ENCODE measurements at places on chromosomes 2 and 18.

- no peak for DNase-seq
These were observed 227.5 kb downstream of the TPGS2 start for GRCh38 chr18:36601316-36601715.

DNA sequence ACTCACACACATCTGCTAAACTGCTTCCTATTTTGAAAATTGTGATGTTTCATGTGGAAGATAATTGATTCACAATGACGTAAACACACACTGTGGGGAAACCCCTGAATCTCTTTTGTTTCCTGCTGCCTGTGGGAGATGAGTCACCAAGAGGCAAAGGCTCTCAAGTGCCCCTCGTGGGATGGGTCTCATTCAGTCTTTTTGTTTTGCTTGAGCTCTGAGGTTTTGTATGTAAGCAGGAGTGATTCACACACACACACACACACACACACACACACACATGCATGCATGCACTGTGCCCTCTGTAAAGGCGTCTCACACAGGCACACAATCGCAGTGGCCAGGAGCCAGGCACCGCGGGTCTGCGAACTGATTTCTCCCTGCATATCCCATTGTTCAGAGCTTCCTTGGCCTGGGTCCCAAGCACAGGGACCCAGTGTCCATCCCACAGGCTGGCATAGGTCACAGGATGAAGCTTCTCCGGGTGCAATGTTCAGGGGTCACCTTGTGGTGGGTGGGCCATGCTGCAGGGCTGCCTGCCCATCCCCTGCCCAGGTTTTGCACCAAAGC is 12.1 kb upstream of the ARHGEF4 start:
- no peak for DNase-seq

- DNase-seq, result no peak
These were observed 35.2 kb downstream of the SLC40A1 start for GRCh38 chr2:189545418-189545817.

- no peak for DNase-seq
These were observed 1355.4 kb downstream of the LRP1B start for GRCh38 chr2:140775411-140775810.

DNA sequence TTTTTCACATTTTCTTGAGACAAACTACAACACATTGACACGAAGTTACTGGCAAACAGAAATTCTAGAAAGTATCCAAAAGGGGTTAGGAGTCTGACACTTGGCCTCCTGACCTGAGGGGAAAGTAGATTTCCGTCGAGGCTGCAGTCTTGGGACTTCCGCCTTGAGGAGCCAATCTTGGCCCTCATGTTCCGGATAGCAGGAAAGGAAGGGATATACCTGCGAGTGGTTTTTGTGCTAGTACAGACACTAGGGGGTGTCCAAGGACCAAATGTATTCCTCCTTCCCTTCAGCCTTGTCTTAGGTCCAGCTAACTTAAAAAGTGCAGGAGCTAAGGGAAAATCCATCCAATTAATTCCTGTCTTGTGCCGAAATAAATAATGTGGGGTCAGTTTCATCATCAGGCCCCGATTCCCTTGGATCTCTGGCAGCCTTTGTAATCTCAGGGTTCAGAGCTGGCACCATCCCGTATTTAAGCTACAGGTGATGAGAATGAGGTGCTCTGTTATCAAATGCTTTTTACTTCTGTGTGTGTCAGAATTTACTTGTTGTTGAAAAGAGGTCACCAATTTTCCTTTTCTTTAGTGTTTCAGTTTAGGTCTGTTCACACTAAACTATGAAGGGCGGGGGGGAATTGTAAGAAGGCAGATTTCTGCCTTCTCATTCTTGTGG is 330.2 kb upstream of the FANCL start:
- DNase-seq, result no peak

- DNase-seq, result no peak
These were observed 14.9 kb downstream of the RBMS1 start for GRCh38 chr2:160478660-160479059.

GRCh38 chr2:173623438-173624319 is 269.0 kb downstream of the CDCA7 start:
- no peak for DNase-seq

- no peak for DNase-seq
These were observed 21.9 kb downstream of the TEX44 start for GRCh38 chr2:231614559-231615057.

- no peak for DNase-seq
These were observed 35.4 kb upstream of the DARS1 start for GRCh38 chr2:136020831-136021230.

GRCh38 chr2:134070281-134070741 is 183.6 kb upstream of the MGAT5 start:
- DNase-seq, result no peak

DNA sequence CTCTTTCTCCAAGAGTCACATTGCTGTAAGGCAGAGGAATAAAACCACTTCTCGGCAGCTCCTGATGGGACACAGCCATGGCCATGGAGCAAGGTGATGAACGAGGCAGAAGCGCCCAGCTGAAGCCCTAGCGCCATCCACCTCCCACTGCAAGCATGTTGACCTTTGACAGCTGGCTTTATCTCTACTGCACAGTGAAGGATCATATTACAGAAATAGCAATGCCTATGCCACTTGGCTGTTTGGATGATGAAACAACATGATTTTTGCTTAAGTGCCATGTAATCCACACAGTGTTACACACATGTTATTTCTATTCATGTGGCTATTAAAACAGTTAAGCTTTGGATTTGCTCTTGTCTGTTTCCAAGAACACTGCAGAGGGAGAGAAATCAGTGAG is 167.7 kb downstream of the VAPA start:
- no peak for DNase-seq

GRCh38 chr2:159971365-159972152 is 90.9 kb downstream of the PLA2R1 start:
- no peak for DNase-seq
